Glomerular endothelial cell (primary cell): ENCODE measurements at places on chromosomes 13 and 19. TPM values are rescaled to one million over a fixed set of nuclear protein-coding genes. Genes with fewer than 3 reads are reported as not detected.

ZNF737 gene
- total RNA-seq, result 8.0 and 12.8 TPM in 2 replicates

KCNRG gene
- total RNA-seq, result 0.19 and 2.0 TPM in 2 replicates

SOX1 gene
- total RNA-seq, result not detected in 2 replicates

GGN gene
- 0.64 and 1.5 TPM in 2 replicates for total RNA-seq

FXYD1 gene
- total RNA-seq, result not detected in 2 replicates

ADAMTSL5 gene
- 0.73 and 0.82 TPM in 2 replicates for total RNA-seq

CARD8 gene
- total RNA-seq, result 78.5 and 116 TPM in 2 replicates

SCEL gene
- total RNA-seq, result not detected in 2 replicates

CGB5 gene
- not detected in 2 replicates for total RNA-seq

SIGLEC9 gene
- not detected in 2 replicates for total RNA-seq
